Right lung (tissue), 10 donors: ENCODE measurements at places on chromosomes 3 and 15. TPM values are rescaled to one million over a fixed set of nuclear protein-coding genes. Genes with fewer than 3 reads are reported as not detected.

Gene CHST2
- 108 TPM for polyA plus RNA-seq

Gene CRBN
- polyA plus RNA-seq: 79.7 TPM

DNA sequence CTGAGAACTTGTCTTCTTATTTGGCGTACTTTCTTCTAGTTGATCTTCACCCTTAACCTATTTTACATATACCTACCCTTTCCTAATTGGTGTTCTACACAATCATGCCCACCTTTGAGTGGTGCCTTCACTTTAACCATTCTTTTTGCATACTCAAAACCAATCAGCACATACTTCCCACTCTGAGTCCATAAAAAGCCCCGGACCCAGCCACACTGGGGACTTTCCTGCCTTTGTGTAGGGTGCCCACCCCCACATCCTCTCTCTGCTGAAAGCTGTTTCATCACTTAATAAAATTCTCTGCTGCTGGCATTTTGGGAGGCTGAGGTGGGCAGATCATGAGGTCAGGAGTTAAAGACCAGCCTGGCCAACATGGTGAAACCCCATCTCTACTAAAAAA lies 15.9 kb upstream of the CHST2 start:
- no peak for DNase-seq

DNA sequence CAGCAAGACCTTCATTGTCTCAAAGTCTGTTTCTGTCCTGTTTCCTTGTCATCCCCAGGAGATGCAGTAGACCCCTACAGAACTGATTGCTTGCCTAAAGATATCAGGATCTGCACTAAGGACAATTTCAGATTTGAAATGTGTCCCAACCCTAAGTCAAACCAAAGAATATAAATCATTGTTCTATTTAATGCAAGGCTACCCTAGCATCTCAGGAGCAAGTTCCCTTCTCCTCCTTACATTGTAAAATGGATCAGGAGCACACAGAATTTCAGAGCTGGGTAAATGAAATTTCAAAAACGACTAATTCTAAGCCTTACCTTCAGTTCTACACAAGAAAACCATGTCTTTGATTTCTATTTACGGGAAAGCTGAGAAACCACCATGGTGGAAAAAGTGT lies 360.9 kb upstream of the KCNH8 start:
- no peak for DNase-seq

DNA sequence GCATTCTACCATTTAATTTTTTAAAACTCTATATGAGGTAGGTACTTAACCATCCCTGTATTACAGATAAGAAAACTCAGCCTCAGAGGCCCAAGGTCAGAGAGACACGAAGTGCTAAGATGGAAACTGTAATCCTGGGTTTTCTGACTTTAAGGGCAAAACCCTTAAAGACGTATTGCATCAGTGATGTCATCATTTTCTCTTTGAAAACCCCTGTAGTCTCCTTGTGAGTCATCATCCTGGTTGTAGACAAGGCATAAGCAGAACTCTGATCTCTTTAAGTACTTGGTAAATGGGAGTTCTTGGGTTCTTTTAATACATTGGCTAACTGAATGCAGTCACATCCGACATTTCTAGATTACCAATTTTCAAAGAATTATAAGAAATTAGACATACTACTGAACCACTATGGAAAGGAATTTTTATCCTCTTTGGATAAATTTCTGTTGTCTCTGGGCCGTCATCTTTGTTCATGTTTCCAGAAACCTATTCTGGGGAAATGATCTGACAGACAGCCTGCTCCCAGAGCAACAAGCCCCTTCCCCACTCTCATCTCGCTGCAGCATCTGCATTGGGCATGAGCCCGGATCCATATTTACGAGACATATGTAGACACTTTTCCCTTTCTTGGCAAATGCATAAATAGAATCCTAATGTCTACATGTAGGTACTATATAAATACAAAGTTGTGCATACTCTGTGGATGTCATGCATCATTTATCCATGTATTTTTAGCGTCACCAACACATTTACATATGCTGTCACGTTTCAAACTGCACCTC lies 48.7 kb upstream of the MDFIC2 start:
- no peak for DNase-seq

- DNase-seq: no peak
Measured at GRCh38 chr3:129460155-129460554, 20.1 kb downstream of the IFT122 start.
